ENCODE measurements at places on chromosomes 11 and 22. TPM values are rescaled to one million over a fixed set of nuclear protein-coding genes. Genes with fewer than 3 reads are reported as not detected.
A peak's percentile ranks its signal among the peaks of the same experiment; 100 is the strongest.

The CSNK2A3 gene
- total RNA-seq = 2.0 TPM

DNA sequence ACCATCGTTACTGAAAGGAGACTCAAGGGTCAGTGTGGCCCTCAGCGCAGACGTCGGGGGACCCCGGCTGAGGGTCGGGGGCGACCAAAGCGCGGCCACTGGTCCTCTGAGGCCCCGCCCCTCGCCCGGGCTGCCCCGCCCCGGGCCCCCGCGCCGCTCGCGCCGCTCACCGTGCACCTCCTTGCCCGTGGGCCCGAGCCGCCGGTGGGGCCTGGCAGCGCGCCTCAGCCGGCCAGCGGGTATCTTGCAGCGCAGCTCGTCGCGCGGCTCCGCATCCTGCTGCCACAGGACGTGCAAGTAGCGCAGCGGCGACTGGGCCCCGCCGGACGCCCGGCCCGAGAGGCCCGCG lies 419 bp downstream of the ANKRD54 start:
- DNase-seq = no peak

GRCh38 chr11:35083181-35083430 lies 55.9 kb upstream of the CD44 start:
- DNase-seq = peak; percentile 43

The GPHA2 gene
- total RNA-seq = not detected

DNA sequence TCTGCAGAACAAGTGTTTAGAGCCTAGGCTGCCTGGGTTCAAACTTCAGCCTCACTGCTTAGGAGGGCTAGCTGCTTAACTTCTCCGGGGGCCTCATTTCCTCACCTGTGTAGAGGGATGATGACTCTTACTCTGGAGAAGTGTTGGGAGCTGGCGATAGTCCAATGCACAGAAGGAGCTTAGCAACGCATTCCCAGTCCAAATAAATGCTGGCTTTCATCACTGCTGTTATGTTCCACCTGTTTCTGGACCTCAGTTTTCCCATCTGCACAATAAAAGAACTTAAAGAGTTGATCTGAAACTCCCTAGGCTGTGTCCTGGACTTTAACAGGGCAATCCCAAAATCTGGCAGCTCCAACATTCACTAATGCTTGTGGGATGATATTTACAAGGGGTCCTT lies 337.8 kb downstream of the MIAT start:
- no peak for DNase-seq

The ANKK1 gene
- not detected for total RNA-seq

DNA sequence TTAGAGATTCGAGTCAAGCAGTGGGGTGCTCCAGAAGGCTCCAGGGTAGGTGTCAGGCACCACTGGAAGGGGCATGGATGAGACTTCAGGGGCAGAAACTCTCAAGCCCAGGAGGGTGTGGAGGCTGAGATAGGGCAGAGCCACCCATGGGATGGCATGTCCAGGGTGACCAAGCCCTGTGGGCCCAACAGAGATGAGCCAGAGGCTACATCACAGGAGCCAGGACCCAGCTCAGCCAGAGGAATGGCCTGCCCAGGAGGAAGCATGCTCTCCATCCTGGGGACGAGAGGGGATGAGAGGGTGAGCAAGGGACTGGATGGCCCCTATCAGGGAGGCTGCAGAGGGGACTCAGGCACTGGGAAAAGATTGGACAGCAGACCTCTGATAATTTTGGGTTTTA lies 42.8 kb downstream of the SLCO2B1 start:
- DNase-seq = no peak

The SAA4 gene
- not detected for total RNA-seq

GRCh38 chr11:108498046-108498815 lies at the start of gene POGLUT3:
TSS of gene POGLUT3 (minus strand) at chr11:108498384. CDS start at chr11:108498366, 18 bp downstream.
- peak; percentile 65 for DNase-seq

DNA sequence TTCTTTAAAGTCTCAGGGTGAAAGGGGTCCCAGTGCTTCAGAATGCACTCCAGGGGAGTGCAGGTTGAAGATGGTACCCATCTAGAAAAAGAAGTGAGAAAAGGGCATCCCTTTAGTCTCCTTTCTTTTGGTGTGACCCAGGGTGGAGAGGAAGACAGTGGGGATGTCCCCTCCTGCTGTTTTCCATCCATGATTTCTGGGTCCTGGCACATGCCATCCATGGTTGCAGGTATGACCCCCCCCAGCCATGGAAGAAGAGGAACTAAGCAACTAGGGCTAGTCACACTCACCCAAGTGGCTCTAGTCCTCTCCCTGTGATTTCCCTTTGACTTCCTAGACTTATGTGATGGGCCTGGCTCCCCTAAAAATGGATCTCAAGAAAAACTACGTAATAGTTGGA lies 15.9 kb upstream of the EI24 start:
- no peak for DNase-seq

DNA sequence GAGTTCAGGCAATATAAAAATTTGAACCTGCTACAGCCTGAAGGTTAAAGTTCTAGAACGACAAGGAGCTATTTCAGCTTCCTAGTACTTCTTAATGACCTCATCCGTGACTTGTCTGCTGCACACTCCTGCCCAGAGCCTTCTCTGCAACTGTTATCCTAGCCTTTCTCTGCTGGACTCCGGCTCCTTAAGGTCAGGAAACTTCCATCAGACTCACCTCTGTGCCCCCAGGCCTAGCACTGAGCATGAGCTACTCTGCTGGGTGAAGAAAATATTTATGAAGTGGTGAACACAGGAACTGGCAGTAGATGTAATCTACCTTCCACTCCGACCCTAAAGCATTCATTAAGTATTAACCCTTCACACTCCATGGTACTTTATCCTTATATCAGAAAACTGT lies 18.4 kb downstream of the CSNK2A3 start:
- no peak for DNase-seq

The DLG2 gene
- total RNA-seq = not detected

- no peak for DNase-seq
Observed at GRCh38 chr11:73239571-73240189, 21.6 kb downstream of the P2RY2 start.

DNA sequence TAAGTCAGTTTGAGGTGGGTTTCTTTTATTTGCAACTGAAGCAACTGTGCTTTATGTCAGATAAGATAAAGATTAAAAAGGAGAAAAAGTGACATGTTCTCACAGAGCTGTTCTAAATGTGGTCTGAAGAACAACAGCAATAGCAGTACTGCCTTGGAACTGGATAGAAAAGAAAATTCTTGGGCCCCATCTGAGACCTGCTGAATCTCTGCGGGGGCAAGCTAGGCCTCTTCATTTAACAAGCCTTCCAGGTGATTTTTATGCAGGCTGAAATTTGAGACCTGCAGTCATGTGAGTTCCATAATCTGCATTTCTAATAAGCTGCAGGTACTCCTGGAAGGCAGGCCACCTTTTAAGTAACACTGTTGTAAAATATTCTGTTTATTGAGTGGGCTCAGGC lies 91.4 kb upstream of the CTSC start:
- DNase-seq = no peak

DNA sequence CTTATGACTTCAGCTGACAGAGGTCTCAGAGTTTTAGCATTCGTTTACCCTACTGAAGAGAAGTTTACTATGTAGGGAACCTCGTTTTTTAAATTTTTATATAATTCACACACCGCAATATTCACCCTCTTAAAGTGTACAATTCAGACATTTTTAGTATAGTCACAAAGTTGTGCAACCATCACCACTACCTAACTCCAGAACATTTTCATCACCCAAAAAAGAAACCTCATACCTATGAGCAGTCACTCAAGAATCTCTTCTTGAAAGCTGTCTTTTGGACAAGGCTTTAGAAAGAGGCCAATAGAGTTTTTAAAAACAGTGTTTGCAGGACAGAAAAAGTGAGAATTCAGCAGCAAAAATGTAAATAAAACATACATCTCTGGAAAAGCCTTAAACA lies 39.5 kb upstream of the CLNS1A start:
- peak; percentile 12 for DNase-seq

- DNase-seq = no peak
Observed at GRCh38 chr11:103923451-103923931, 112.9 kb upstream of the DDI1 start.

GRCh38 chr11:86089659-86090058 lies 20.8 kb upstream of the PICALM start:
- peak; percentile 33 for DNase-seq

DNA sequence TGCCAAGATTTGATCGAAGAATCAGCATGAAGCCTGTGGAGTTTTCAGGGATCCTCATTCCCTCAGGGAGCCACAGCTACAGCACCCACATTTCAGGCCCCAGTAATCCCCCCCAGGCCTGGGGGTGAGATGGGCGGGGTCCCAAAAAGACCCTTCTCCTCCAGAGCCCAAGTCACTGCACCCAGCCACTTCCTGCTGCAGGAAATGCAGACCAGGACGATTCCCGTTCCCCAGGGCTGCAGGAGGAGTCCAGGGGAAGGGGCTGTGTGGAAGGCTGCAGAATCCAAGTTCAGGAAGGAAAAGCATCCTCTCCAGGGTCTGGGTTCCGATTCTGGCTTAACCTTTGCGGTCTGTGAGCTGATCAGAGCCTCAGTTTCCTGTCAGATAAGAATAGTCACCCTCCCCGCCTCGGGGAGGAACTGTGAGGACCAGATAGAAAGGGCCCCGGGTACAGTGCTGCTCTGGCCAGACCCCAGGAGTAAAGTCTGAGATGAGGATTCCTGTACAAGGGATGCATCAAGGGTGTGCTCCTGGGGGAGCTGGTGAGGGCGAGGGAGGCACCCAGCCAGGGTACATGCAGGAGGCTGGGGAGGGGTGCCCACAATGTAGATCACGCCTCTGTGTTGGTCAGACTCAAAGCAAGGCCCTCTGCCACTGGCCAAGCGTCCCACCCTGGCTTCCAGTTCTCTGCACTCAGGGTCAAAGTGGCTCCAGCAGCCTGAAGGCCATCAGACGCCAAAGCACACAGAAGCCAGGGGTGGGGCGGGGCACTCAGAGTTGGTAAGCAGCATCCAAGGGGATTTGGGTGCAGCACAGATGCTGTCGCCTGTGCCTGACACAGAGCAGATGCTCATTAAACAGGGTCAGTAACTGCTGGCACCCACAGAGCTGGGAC lies 30.1 kb upstream of the TP53I11 start:
- DNase-seq = no peak

The WBP2NL gene
- total RNA-seq = not detected

GRCh38 chr22:21714059-21714770 lies 21.4 kb downstream of the YPEL1 start:
- no peak for DNase-seq

GRCh38 chr22:46078241-46079092 lies 71.9 kb upstream of the PPARA start:
- DNase-seq = peak; percentile 94

The MYO7A gene
- 0.75 TPM for total RNA-seq

DNA sequence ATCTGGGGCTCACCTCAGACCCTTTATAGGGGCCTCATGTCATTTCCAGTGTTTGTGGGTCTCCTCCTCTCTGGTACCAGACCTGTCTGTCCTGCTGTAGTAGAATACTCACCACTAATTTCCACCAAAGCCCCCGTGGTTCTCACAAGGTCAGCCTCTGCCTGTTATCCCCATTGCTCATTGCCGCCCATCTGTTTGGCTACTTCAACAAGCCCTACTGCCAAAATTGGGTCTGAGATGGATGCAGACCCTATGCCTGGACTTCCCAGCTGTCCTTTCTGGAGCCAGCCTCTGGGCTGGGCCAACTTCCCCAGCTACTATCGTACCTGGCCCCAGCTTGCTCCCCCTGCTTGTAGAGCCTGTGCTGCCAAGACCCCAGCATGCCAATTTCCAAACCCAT lies 152.1 kb upstream of the ISX start:
- DNase-seq = no peak

The PDE3B gene
- 0.06 TPM for total RNA-seq

DNA sequence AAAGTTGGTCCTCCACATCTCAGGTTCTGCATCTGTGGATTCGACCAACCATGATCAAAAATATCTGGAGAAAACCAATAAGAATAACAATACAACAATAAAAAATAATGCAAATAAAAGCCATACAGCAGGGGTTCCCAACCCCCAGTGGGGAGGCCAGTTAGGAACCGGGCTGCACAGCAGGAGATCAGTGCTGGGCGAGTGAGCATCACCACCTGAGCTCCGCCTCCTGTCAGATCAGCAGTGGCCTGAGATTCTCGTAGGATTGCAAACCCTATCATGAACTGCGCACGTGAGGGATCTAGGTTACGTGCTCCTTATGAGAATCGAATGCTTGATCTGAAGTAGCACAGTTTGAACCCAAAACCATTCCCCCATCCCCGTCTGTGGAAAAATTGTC lies 25.4 kb upstream of the MYO18B start:
- DNase-seq = no peak

DNA sequence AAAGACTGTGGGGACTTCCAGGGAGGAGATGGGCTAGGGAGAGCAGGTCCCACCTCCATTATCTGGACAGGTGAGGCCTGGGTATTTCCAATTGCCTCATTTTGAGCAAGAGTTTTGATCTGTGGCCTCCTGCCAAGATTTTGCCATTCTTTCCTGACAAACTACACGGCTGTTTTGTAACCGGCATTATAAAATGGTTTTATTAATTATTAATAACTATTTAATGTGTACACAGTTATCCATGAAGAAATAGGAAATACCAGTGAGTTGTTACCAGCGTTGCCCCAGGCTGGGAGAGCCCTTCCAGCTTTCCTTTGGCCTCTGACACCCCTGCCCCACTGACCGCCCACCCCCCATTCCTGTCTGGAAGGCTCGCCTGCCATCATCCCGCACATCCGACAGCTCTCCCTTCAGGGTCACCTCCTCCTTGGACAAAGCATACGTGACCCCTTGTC lies 14.9 kb upstream of the SEC14L3 start:
- no peak for DNase-seq

The CD3G gene
- total RNA-seq = not detected

DNA sequence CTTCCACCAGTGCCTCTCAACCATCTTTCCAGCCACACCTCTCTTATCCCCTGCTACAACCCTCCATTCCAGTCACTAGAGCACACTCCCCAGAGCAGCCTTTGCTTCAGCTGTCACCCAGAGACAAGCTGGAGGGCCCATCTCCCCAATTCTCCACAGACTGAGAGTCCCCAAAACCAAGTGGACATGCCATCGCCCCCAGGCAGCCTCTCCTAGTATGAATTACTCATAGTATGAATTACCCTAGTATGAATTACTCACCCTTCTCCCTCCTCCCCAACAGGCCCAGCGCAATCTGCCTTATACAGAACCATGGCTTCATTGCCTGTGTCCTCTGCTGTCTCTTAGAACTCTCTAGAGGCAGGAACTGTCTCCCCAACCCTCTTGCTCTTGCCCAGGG lies 24.8 kb downstream of the MYH9 start:
- DNase-seq = peak; percentile 52

DNA sequence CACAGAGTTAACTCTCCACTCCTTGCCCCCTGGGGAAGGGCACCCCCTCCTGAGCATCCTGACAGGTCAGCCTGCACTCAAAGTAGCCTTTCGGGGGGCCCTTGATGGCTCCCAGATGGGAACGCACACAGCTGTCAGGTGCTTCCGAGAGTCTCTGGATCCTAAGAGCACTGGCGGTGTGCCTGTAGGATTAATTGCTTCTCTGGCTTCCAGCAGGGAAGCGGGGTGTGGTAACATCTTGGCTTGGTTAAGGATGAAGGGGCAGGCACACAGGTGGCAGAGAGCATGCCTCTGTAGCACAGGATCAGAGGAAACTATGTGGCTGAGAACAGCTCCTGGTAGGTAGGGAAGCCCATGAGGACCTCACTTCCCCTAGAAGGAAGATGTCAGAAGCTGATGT lies 199.8 kb downstream of the MIAT start:
- no peak for DNase-seq

GRCh38 chr22:33917744-33918406 lies 2.4 kb downstream of the LARGE1 start:
- peak; percentile 32 for DNase-seq

GRCh38 chr22:27583856-27584255 lies 217.7 kb downstream of the MN1 start:
- DNase-seq = no peak

The PGA5 gene
- total RNA-seq = 2.0 TPM

The SCN2B gene
- total RNA-seq = not detected

The FAM111B gene
- 38.9 TPM for total RNA-seq

The HTR3B gene
- total RNA-seq = not detected
